ENCODE measurements at places on chromosomes 6 and 20.

DNA sequence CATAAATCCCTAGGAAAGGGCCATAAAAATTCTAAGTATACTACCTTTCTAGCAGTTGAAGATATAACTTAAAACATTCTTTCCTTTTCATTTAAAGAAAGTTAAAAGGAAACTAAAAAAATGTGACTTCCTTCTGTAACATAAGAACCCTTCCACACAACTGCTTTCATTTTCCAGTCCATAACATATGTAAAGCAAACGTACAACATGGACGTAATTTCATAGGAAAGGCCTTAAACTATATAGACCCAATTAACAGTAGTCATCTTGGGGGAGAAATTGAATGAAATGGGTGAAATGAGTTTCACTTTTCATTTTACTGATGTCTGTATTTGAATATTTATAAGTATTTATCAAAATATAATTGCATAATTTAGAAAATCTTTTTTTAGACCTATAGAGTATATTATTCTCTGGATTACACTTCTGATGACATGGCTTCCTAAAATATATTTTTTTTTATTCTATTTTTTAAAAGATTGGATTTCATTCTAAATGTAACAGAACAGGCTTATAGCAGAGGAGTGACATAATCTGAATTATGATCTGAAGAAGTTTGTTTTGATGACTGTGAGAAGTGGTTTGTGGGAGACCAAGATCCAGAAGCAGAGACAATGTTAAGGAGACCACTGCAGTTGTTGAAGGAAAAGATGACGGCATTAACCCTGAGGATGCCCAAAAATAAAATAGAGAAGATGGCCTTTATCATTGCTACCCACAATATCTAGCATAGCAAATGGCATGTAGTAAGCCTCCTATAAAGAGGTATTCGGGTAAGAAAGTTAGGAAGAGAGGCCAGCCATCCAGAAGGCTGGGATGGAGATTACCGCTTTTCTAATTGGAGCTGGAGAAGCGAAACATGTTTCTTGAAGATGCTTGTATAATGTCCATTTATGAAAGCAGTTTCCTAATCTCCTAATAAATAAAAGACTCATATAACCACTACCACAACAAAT is 260.4 kb downstream of the PTPRK start:
- no peak for DNase-seq

DNA sequence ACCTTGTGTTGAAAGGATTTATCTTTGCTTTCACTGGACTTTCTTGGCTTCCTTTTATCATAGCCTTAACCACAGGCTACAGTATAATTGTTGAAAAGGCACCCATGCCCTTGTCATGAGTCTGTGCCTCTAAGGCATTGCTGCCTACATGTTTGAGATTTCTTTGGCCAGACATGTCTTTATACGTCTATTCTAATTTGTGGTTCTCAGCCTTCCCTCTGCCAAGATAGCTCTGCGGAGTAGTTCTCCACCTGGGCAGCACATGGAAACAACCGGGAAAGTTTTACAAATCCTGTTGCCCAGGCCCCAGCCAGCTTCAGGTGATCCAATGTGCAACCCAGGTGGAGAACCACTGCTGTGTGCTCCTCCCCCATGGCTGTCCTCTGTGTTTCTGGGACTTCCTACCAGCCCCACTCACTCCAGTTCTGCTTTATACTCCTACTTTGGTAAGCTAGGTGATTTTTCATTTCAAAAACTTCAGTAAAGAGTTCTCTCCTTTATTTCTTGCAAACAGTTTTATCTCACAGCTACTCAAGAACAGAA is 159.6 kb upstream of the MYLIP start:
- no peak for DNase-seq

GRCh38 chr6:138227316-138227781 is 9.1 kb upstream of the PBOV1 start:
- DNase-seq, result no peak

GRCh38 chr20:15487030-15487429 is 1086.2 kb downstream of the KIF16B start:
- DNase-seq, result no peak

DNA sequence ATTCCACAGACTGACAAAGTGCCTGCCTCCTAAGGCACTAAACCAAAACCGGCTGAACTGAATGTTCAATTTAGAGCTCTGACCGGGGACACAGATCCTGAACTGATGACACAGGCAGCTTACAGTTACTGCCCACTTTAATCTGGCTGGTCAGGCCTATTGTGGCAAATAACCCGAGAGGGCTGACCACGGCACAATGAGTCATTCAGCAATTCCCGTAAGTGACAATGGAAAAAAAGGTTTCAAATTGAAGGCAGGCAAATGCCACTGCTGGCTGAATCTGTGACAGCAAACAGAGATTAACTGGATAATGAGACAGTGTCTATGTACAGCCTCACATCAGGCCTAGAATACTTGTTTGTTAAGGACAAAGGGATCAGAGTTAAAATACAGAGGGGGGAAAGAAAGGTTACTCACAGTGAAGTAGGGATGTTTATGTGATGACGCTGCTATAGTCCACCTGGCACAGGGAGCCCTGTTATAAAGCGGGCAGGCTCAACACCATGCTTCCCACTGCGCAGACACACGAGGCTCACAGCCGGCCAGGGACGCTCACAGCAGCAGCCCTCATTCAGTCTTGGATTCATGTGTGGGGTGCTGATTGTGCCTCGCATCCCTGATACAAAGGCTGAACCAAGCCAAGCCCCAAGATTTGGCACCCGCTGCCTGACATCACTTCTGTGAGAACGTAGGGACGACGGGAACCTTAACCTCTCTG is 54.4 kb downstream of the RTN4IP1 start:
- no peak for DNase-seq

GRCh38 chr20:1418350-1418749 is 25.5 kb upstream of the FKBP1A start:
- DNase-seq, result no peak

DNA sequence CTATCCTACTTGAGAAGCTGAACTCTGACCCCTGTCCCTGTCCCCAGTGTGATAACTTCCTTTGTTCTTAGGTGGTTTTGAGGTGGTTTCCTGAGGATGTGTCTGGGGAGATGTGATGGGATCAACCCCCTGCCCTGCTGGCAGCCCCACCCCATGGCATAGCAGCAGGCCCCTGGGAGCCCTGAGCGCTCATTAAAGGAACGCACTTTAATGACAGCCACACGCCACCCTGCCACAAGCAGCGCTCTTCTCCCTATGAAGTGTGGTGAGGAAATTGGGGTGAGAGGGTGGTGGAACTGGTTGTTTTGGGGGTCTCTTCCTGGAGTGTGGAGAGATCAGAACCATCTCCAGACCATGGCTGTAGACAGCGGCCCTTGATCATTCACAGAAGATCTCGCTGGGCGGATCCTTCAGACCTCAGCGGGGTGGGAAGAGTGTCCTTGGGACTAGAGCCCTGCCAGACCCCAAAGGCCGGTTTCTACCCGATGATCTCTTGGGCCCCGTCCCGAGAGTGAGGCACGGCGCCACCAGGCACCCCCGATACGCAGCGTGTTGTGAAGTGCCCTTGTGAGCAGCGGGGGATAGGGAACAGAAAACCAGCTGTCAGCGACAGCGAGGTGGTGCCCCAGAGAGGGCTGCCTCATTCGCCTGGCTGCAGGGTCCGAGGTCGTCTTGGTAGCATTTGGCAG is 45.4 kb downstream of the SYNJ2 start:
- DNase-seq, result no peak

DNA sequence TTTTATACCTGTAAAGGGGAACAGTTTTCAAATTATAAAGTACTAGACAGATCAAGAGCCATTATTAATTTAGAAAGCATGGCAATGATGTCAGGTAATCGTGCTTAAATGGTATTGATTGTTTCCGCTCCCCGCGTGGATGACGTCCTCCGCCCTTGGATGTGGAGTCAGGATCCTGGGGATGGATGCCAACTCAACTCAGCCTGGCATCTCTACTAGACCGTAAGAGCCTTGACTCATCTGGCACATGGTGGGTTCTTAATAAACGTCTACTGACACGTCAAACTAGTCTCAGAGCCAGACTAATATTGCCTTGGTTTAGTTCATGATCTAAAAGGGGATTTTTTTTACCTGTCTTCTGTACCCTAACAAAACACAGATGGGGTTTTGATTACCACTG is 80.2 kb downstream of the LRFN2 start:
- no peak for DNase-seq

DNA sequence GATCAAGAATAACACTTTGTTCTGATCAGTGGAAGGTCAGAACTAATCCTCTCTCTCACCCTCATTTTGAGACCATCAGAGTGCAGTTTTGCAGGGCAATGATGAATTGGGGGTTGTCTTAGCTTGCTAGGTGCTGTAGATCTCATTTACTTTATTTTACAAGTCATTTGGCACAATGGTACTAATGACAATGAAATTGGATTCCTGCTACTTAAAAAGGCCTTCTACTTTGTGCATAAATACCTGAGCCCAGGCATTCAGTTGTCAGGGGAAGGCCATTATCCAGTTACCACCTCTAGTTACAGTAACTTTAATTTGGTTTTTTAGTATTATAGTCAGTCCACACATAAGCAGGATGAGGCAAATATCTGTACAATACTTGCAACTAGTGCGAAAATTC is 240.0 kb downstream of the HDGFL1 start:
- no peak for DNase-seq

GRCh38 chr6:162404951-162405350 is 322.6 kb downstream of the PRKN start:
- DNase-seq, result no peak

- DNase-seq, result peak; percentile 26
Observed at GRCh38 chr20:62622877-62623487, 19.3 kb upstream of the SLCO4A1 start.

- DNase-seq, result peak; percentile 63
Observed at GRCh38 chr6:14729129-14729871, 516.6 kb upstream of the JARID2 start.

DNA sequence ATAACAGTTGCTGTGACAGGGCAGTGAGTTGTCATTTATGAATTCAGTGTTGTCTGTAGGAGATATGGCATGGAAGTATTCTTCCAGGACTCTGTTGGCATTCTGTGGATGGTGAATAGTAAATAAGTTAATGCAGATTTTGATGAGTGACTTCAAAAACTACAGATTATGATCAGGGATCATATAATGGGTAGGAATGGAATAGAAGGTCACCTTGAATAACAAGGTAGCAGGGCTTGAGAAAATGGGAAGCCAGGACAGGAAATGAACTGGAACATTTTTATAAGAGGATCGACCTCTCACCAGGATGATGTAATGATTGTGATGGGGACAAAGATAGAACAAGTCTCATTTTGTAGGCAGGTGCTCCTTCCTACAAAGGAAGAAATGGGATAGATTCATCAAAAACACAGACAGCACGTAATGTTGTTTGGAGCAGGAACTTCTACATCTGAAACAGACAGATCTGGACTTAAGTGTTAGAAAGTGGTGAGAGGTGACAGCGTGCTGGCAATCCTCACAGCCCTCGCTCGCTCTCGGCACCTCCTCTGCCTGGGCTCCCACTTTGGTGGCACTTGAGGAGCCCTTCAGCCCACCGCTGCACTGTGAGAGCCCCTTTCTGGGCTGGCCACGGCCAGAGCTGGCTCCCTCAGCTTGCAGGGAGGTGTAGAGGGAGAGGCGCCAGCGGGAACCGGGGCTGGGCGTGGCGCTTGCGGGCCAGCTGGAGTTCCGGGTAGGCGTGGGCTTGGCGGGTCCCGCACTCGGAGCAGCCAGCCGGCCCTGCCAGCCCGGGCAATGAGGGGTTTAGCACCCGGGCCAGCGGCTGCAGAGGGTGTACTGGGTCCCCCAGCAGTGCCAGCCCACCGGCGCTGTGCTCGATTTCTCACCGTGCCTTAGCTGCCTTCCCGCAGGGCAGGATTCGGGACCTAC is 30.8 kb upstream of the SSR1 start:
- DNase-seq, result no peak

DNA sequence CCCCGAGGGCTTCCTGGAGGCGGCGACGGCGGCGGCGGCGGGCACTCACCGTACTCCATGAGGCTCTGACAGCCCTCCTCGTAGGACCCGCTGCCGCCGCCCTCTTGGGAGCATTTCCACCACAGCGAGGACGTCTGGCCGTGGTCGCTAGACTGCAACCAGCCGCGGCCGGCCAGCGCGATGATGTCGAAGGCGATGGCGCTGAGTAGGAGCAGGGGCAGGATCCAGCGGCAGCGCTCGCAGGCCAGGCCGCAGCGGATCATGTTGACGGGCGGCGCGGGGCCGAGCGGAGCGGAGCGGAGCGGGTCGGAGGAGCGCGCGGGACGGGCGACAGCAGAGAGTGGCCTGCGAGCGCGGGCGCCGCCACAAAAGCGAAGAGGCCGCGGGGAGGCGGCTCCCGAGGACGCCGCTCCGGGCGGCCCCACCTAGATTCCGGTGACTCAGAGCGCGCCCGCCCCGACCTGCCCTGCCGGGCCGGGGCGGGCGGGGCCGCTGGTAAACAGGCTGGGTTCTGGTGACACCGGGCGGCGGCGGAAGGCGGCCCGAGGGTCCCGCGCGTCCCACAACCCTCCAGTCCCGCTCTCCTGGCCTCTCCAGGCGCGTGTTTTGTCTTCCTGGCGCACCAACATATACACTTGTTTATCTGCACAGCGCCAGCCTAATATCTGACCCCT is at the start of gene PERP:
Gene PERP (minus strand): TSS at position 342 of the 674 bp plus-strand sequence. CDS start 79 bp downstream, at position 263.
- peak; percentile 81 for DNase-seq

DNA sequence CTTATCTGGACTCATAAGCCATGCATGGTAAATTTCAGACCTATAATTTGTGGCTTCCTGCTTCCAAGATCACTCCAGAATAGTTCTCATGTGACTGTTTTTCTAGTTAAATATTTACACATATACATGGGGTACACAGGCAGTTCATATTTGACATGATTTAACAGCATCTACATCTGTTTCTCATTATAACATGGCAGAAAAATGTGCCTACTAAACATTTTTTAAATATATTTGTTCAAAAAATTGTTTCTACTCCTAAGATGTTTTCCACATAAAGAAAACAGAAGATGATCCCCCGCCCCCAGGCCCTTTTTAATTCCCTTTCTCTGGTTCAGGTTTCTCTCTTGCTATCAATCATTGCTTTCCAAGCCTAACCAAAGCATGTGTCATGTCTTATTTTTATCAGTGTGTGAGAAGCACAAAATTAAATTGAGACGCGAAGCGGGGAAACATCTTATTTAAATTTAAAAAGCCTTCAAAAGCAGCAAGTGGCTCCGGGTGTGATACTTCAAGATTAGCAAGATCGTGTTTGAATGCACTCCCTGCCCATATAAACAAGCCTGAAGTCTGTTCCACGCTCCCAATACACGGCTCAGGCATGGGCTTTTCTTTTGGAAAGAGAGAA is 37.3 kb downstream of the IPCEF1 start:
- DNase-seq, result no peak

DNA sequence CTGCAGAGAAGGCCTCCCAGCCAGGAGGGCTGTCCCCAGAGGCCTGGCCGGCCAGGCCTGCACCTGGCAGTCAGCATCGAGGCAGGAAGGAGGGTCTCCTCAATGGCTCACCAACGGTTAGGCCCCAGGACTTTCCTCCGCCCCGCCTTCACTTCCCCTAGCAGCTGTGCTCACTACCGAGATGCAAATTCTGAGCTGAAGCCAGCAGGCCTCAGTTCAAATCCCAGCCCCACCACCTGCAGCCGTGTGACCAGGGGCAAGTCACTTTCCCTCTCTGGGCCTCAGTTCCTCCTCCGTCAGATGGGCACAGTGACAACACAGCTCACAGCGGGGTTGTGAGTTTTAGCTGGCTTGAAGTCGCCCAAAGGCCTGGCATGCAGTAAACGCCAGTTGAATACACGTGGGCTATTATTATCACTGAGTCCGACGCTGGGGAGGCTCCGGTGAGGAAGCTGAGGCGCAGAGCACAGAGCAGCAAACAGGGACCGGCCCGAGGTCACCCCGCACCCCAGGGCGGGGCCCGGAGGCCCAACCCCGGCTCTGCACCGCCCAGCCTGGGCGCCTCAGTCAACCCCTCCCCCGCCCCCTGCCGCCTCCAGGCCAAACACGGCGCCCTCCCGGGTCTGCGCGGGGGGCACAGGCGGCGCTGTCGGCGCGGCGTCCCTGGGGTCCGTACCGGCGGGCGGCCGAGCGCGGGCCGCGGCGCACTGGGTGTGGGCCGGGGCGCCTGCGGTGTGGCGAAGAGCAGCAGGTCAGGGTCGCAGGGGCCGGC is 671 bp downstream of the E2F1 start:
- DNase-seq, result peak; percentile 84
